ENCODE measurements at places on chromosomes 11 and 22.

DNA sequence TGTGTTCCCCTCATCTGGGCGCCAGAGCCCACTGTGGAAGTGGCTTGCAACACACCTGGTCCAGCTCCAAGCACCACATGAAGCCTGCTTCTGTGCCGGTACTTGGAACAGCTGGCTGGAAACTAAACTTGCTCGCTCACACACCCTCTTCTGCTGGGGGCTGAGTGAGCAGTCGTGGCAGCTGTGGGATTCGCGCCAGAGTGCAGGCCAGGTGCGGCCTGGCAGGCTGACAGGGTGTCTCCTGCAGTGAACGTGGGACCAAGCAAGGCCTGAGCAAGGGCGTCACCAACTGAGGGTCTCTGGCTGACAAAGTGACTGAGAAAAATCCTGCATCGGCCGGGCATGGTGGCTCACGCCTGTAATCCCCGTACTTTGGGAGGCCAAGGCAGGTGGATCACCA lies 15.2 kb downstream of the SMC1B start:
- no peak overlapping the region for H3K27ac ChIP-seq
- no peak for DNase-seq
- no peak overlapping the region for H3K4me3 ChIP-seq

DNA sequence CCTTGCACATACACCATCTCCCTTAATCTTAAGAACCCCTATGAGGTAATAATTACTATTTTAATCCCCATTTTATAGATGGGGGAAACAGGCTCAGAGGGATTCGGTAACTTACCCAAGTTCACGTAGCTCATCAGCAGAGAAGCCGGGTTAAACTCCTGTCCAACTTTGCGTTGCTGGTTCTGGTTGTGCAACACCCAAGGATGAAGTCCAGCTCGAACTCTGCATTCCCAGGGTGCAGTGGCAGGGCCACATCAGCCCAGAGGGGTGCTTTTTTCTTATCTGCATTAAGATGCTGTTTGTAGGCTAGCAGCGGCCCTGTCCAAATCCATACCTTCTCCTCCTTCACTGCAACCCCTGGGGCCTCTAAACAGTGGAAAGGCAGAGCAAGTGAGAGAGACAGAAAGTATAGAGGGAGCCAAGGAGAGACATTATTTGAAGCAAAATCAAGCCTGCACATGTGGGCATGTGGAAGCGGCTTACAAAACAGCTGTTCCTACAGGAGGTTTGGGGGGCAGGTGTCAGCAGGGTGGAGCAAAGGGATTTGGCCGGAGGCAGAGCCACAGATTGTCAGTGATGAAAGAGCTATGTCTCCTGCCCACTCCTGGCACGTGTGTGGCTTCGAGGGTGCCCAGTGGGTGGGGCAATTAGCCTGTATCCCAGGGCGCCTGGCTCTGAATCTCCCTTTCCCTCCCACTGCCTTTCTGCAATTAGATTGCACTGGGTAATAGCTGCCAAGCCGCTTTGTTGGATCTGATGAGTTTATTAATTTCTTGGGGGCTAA lies 129.5 kb upstream of the TBCEL start:
- no peaks in the 10 kb centered on the region for H3K4me1 ChIP-seq
- no peak for DNase-seq

DNA sequence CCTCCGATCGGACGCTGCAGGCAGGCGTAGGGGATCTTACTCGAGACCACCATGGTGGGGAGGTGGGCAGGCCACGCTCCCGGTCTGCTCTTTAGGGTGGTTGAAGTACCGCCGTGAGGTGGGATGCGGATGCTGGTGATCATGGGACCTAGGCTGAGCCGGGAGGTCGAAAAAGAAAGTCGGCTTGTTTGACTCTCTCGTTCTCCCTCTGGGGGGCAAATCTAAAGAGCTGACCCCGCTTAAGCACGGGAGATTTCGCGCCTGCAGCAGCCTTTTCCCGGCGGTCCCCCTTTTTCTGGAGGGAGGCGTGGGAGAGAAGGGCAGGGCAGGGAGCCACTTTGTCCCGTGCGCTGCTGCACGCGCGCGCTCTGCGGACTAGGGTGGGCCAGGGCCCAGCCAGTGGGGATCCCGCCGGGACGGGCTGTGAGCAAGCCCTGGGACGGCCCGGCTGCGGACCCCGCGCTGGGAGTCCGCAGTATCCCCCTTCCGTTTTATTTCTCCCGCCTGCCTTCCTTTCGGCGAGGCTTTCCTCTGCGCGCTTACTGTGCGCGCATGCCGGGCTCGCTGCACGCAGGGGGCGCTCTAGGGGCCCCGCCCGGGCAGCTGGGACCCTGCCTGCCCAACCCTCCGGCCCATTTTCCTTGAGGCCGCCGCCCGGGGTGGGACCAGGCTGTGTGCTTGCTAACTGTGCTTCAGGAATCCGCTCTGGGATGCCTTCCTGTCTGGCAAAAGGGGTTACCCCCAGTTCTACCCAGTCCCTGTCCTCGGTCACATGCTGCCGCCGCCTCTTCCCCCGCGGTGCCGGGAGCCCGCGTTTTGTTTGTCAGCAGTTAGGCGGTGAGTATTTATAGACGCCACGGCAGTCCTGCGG lies 81.0 kb downstream of the PRR5L start:
- H3K27me3 ChIP-seq, result peaks cover 11% of the 10 kb centered on the region
- H3K36me3 ChIP-seq, result no peaks in the 10 kb centered on the region
- peak overlapping the region; percentile 63 for H3K27ac ChIP-seq
- H3K4me3 ChIP-seq, result peak overlapping the region; percentile 88
- peaks cover 2% of the 10 kb centered on the region for H3K4me1 ChIP-seq

- H3K4me3 ChIP-seq, result no peak overlapping the region
- peaks cover 20% of the 10 kb centered on the region for H3K4me1 ChIP-seq
- DNase-seq, result peak; percentile 62
- H3K36me3 ChIP-seq, result no peaks in the 10 kb centered on the region
- H3K27ac ChIP-seq, result no peak overlapping the region
- H3K27me3 ChIP-seq, result no peaks in the 10 kb centered on the region
Observed at GRCh38 chr22:24803064-24803542, 2.9 kb upstream of the SGSM1 start.

GRCh38 chr22:46106279-46107022 lies 43.9 kb upstream of the PPARA start:
- no peak for DNase-seq
- H3K36me3 ChIP-seq, result peaks cover 3% of the 10 kb centered on the region
- peaks cover 53% of the 10 kb centered on the region for H3K4me1 ChIP-seq
- peak overlapping the region; percentile 94 for H3K27ac ChIP-seq
- H3K27me3 ChIP-seq, result no peaks in the 10 kb centered on the region

GRCh38 chr11:91906871-91907624 lies 317.6 kb upstream of the FAT3 start:
- H3K36me3 ChIP-seq, result no peaks in the 10 kb centered on the region
- no peak for DNase-seq
- H3K27ac ChIP-seq, result no peak overlapping the region
- H3K27me3 ChIP-seq, result no peaks in the 10 kb centered on the region
- H3K4me1 ChIP-seq, result no peaks in the 10 kb centered on the region
- H3K4me3 ChIP-seq, result no peak overlapping the region

- H3K27ac ChIP-seq, result no peak overlapping the region
- H3K36me3 ChIP-seq, result no peaks in the 10 kb centered on the region
- no peaks in the 10 kb centered on the region for H3K27me3 ChIP-seq
- H3K4me1 ChIP-seq, result no peaks in the 10 kb centered on the region
- no peak overlapping the region for H3K4me3 ChIP-seq
Observed at GRCh38 chr11:82757660-82758357, 24.1 kb upstream of the FAM181B start.

GRCh38 chr22:44567846-44568493 lies 69.9 kb upstream of the RTL6 start:
- H3K27me3 ChIP-seq, result no peaks in the 10 kb centered on the region
- H3K4me3 ChIP-seq, result no peak overlapping the region
- DNase-seq, result peak; percentile 39
- no peaks in the 10 kb centered on the region for H3K36me3 ChIP-seq
- no peaks in the 10 kb centered on the region for H3K4me1 ChIP-seq

GRCh38 chr11:3153291-3153861 lies 11.7 kb downstream of the OSBPL5 start:
- H3K27ac ChIP-seq, result peak overlapping the region; percentile 67
- peak; percentile 42 for DNase-seq

Measured in small intestine (tissue), 16 donors.